Activated T-cell treated with anti-CD3 and anti-CD28 coated beads, Interleukin-2, amount 50 U/mL, for 24 hours (primary cell): ENCODE measurements at places on chromosomes 4 and X.

- no peak for DNase-seq
Observed at GRCh38 chr4:39429476-39430334, 23.0 kb downstream of the KLB start.

- no peak for DNase-seq
Observed at GRCh38 chrX:48834383-48834709, 1.1 kb downstream of the PCSK1N start.

DNA sequence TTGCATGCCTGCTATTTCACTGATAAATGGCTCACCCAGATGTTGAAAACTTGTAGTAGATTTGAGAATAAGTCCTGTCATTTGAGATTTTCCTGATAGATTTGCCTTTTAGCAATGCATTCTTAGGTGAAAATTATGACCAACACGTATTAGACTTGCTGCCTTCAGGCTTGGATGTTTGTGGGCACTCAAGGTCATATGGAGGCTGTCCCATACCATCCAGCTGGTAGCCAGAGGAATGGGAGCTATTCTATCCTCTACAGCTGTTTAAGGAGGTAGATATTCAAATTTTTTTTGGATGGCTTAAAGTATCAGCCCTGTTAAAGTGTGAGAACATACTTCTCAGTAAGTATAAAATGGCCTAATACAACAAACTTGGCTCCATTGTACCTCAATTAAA is 34.7 kb downstream of the RTL3 start:
- no peak for DNase-seq

- no peak for DNase-seq
Observed at GRCh38 chr4:88865466-88865865, 167.8 kb upstream of the NAP1L5 start.

GRCh38 chrX:110317061-110317819 is 645 bp downstream of the AMMECR1 start:
- peak; percentile 64 for DNase-seq
